ENCODE measurements at places on chromosomes 2 and 18.

DNA sequence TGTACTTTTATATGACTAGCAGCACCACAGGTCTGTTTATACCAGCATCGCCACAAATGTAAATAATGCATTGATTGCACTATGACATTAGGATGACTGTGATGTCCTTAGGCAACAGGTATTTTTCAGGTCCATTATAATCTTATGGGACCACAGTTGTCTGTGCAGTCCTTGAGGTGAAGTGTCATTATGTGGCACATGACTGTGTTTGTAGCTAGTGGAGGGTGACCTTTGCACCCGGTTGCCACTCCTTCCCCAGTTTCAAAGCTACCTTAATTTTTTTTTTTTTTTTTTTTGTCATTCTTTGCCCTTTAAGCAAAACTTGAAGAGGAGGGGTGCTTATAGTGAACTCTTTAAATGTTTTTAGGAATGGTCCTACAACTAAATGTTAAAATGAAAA is 386.4 kb downstream of the THSD7B start:
- DNase-seq: no peak

DNA sequence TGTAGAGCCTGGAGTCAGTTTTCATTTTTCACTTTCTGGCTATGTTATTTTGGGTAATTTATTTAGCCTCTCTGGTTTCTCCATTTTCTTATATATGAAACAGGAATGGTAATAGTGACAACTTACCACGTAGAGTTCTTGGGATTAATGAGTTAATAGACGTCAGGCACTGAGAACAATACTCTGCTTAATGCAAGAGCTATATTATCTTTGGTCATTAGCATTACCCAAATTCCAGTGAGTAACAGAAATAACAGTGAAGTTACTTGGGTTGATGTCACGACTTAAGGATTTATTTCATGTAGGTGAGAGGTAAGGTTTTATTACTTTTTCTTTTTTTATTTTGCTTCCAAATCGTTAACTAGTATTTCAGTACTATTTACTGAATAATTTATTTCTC is 601.0 kb upstream of the GCFC2 start:
- DNase-seq: no peak

GRCh38 chr2:219998714-219999227 is 371.3 kb downstream of the SLC4A3 start:
- no peak for DNase-seq

DNA sequence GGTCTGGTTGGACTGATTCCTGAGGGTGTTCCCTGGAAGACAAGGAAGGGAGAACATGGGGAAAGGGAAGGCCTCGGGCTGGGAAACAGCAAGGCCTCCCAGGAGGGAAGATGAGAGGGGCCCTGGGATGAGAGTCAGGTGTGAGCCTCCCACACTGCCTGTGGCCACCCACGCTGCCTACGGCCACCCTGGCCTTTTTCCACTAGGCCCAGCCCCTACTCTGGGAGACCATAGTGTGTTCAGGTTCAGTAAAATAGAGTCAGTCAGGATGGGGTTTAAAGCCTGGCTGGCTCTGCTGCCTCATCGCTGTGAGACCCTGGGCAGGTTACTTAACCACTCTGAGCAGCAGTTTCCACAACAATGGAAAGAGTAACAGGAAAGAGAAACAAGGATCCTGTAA is 47.7 kb upstream of the MAL start:
- no peak for DNase-seq

- DNase-seq: no peak
Measured at GRCh38 chr2:134676960-134677359, 41.8 kb downstream of the TMEM163 start.

GRCh38 chr18:452816-453215 is 47.7 kb downstream of the COLEC12 start:
- DNase-seq: no peak

- no peak for DNase-seq
Measured at GRCh38 chr2:199558156-199558555, 100.4 kb upstream of the SATB2 start.

All from activated CD8-positive, alpha-beta memory T cell treated with anti-CD3 and anti-CD28 coated beads for 1 hour (primary cell).